ENCODE measurements at places on chromosomes 12 and 14.

DNA sequence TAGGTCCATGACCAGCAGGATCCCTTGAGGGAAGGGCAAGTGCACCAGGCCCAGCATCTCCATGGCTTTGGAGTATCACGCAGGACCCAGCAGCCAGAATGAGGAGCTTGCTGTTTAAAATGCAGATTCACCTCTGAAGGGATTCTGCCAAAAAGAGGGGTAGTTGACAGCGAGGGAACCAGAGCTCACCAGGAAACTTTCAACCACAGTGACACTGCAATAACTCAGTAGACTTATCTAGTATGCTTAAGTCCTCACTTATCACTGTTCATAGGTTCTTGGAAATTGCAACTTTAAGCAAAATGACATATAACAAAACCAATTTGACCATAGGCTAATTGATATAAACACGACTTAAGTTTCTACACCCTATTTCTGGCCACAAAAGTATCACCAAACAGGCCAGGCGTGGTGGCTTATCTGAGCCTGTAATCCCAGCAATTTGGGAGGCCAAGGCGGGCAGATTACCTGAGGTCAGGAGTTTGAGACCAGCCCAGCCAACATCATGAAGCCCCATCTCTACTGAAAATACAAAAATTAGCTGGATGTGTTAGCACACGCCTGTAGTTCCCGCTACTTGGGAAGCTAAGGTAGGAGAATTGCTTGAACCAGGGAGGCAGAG is 21.4 kb upstream of the CKAP4 start:
- no peak for DNase-seq

DNA sequence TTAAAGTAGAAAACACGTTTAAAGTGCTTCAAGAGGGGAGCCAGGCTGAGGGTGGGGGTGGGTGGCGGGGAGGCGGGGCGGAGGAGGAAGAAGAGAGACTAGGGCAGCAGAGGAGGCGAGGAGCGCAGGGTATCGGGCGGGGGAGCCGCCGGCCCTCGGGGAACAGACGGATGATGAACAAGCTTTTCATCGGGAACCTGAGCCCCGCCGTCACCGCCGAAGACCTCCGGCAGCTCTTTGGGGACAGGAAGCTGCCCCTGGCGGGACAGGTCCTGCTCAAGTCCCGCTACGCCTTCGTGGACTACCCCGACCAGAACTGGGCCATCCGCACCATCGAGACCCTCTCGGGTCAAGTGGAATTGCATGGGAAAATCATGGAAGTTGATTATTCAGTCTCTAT is 39.2 kb downstream of the ZCRB1 start:
- no peak for DNase-seq

- no peak for DNase-seq
Measured at GRCh38 chr14:104895786-104896661, 28.7 kb upstream of the PLD4 start.

- DNase-seq: no peak
Measured at GRCh38 chr14:87049950-87050349, 943.0 kb downstream of the GALC start.

DNA sequence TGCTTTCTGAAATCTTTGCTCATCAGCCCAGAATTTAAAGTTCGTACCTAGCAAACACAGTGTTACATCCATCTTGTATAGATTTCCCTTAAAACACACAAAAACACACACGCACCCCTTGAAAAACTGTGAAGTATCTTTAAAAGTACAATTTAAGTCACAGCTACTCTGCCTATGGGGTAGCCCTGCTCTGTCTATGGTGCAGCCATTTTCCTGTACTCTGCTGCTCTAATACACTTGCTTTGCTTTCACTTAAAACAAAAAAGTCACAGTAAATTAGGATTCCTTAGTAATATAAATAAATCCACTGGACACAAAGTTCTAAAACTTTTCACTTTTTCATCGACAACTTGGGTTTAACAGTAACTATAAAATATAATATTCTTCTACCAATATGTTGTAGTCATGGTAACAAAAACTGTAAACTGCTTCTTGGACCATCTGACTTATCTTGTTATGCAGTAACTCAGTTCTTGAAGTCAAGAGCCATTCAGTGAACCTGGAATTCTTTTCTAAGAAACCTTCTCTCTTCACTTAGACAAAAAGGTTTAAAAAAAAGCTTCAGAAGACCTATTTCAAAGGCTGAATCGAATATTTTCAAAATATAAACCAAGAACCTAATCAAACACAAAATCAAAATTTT is 63.5 kb downstream of the MED13L start:
- no peak for DNase-seq

DNA sequence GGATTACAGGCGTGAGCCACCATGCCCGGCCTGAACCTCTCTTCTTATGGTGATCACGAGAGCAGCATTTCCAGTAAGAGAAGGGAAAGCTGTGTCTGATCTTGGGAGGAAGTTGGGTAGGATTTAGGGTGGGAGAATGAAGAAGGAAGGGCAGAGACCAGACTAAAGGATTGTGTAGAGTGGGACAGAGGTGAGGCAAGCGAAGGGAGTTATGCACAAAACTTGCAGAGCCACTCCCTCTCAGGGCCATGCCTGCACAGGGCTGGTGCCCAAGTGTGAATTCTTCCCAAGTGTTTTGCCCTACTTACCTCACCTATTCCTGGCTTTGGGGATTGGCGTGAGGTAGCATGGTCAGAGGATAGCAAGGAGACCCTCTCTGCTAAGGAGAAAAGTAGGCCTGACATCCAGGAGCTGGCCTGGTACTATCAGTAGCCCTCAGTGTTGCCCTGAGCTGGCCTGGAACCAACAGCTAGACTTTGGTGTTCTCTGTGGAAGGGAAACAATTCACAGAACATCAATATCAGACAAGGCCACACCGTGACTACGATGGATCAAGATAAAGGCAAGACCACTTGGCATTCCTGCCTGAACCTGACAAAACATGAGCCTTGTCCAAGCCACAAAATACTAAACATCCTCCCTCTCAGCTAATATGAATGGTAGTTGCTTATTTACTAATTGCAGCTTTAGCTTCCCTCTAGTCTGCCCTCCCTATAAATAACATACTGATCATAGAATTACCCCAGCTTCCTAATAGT is 201.0 kb upstream of the AMIGO2 start:
- peak; percentile 33 for DNase-seq

- peak; percentile 68 for DNase-seq
Measured at GRCh38 chr12:103877934-103878510, 37.0 kb upstream of the NT5DC3 start.

DNA sequence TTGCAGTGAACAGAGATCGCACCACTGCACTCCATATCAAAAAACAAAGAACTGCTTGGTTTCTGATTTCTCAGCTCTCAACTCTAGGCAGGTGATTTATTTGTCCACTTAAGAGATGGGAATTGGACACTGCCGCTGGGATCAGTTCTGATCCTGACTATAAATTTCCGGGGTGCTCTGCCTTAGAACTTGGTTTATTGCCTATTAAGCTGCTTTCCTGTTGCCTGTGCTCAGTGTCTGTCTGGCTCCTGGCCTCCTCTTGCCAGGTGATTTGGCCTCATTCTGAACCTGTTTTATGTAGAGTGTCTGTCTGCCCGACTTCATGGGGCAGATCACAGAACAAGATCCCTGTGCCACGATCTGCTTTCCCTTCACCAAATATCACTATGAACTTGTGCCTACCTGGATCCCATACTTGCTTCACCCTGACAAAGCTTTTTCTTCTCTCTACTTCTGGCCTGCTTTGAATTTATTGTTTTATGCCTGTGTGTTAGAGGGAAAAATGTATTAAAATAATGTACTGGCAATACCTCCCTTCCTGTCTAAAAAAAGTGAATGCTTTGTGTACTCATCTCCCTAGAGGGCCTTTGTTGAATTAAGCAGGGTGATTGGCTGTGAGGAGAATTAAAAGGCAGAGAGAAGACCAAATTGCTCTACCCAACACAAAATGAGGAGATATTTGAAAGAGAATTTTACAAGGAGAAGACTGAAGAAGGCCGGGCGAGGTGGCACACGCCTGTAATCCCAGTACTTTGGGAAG is 27.6 kb downstream of the CDKN1B start:
- no peak for DNase-seq

DNA sequence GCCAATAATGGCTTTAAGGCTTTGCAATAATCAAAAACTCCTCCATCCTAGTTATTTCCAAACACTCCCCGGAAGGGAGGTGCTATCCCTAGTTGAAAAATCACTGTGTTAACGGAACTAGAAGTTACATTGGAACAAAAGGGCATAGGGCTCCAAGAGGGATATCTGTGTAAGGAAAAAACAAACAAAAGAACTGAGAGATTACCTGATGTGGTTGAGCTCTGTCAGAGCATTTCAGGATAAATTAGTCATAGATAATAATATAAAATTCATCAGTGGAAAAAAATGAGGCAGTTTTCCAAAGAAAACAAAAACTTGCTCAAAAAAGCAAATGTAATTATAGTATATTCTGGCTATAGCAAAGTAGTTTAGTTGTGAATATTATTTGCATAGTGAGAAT is 27.4 kb upstream of the PAPLN start:
- no peak for DNase-seq

DNA sequence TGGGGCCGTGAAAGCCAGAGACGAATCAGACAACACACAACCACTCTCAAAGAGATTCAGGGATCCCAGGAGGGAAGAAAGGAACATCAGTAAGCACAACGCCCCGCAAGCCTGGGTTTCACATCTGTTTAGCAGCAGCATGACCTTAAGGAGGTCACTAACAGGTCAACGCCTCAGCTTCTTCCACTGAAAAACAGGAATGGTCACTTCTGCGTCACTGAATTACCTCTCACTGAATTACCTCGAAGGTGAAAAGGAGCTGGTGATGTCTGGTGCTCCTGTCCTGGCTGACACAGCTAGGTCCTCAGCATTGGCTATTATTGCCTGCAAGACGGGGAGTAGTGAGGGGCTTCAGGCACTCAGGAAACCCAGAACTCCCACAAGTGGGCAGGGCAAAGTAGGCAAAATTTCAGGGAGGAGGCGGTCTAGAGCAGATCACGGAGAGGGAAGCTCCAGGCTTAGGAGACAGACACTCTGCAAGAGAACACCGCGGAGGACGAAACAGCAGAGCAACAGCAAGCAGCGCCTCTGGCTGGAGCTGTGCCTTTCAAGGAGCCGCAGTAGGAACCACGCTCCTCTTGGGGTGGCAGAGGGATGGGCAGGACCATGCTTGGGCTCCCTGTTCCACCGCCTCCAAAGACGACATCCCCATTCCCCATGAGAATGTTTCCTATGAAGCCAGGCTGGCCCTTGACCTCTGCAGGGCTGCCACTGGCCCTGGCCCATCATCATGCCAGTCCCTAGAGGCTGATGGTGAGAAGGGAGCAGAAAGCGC is 108.4 kb downstream of the SINHCAF start:
- no peak for DNase-seq

DNA sequence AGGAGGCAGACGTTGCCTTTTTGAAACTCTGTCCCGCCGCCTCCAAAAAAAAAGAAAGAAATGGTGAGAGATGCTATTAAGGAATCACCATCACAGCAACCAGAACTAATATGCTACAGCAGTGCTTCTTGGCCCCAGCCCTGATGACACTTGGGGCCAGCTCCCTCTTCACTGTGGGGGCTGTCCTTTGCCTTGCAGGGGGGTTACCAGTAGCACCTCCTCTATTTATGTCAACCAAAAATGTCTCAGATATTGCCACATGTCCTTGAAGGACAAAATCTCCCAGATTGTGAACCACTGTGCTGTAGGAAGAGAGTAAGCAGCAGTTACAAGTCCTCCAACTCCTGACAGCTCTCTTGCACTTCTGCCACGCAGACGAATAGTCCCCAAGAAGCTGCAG is 76.4 kb downstream of the LRRC74A start:
- DNase-seq: no peak

DNA sequence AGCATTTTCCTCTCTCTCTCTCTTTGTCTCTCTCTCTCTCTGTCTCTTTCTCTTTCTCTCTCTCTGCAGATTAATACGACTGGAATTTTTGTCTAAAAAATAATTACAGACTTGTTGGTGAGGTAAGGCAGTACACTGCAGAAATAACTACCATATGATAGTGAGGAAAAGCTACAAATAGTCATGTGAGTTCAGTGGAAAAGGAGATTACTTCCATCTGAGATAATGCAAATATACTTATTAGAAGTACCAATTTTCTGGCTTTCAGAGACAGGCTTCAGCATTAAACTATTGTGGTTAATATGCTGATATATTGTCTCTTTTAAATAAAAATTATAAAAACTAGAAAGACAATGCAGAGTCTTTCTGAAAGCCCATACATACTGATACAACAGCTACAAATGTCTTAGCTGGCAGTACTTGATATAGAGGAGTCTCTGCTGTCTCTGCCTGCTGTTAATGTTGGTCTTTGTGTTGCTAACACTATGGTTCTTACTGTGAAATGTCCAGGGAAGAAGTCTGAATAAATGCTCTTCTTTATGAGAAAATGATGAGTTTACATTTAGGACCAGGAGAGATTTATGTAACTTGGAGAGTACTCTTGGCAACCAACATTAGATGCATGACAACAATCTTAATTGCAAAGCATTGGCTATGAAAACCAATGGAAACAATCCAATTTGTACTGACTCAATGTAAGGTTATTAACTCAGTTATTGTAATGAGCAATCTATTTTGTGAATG is 167.0 kb downstream of the LRFN5 start:
- no peak for DNase-seq

GRCh38 chr12:52255926-52256583 is 18.4 kb upstream of the KRT86 start:
- no peak for DNase-seq

DNA sequence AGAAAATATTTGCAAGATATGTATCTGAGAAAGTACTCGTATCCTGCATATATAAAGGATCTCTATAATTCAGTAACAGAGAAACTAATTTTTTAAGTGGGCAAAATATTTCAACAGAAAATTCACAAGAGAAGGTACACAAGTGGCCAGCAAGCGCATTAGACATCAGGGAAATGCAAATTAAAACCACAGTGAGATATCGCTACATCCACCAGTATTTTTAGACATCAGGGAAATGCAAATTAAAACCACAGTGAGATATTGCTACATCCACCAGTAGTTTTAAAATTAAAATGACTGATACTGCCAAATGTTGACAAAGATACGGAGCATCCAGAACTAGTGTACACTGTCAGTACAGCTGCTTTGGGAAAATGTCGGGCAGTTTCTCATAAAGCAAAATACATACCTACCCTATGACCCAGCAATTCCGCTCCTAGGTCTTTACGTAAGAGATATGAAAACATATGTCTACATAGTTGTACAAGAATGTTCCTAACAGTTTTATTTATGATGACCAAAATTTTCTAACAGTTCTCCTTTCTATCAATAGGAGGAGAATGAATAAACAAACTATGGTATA is 2.8 kb upstream of the KCNK13 start:
- DNase-seq: no peak

- peak; percentile 21 for DNase-seq
Measured at GRCh38 chr12:64650762-64651161, 40.5 kb downstream of the RASSF3 start.

GRCh38 chr12:70467918-70468733 is 102.0 kb downstream of the KCNMB4 start:
- DNase-seq: peak; percentile 42

Data from RPMI7951 (cell line).